ENCODE measurements at places on chromosomes 1 and 21.

- no peak for DNase-seq
Observed at GRCh38 chr1:98177751-98178150, 256.9 kb upstream of the DPYD start.

DNA sequence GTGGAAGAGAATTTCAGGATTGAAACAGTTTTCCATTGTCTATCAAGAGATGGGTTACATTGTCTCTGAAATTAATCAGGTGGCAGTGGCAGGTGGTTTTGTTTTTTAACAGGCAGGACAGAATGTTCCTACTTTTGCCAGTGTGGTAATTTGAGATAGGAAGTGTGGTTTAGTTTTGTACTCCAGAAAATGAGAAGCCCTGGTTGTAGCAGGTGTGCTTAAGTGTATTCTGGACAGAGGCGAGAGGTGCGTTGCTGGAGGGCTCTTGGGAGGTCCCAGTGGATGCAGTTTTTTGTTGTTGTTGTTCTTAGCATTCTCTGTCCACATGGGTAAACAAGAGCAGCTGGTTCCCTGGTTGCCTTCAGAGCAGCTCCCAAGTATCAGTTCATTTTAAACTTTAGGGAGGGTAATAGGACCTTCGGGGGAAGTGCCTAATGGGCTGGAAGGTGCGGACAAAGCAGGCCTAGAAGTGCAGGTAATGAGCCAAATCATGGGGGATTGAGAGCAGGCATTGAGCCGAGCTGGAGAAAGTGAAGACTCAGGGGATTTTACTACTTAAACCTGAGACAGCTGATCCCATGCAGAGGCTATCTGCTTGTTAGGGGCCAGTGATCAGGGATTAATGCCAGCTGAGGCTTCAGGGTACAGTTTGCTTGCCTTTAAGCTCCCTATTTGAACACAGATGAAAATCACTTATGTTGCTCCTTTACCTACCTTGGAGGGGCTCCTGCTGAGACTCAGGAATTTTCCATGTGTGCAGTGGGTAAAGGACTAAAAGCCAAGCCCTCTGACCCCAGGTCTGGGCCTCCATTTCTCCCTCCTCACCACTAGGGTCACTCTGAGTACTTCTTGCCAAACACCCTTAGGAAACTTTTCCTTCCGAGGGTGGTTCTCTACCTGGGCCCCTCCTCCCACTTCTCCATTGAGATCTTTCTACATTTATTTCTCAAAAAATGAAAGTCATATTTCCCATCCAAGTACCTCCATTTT is 6.1 kb downstream of the PFKFB2 start:
- no peak for DNase-seq

DNA sequence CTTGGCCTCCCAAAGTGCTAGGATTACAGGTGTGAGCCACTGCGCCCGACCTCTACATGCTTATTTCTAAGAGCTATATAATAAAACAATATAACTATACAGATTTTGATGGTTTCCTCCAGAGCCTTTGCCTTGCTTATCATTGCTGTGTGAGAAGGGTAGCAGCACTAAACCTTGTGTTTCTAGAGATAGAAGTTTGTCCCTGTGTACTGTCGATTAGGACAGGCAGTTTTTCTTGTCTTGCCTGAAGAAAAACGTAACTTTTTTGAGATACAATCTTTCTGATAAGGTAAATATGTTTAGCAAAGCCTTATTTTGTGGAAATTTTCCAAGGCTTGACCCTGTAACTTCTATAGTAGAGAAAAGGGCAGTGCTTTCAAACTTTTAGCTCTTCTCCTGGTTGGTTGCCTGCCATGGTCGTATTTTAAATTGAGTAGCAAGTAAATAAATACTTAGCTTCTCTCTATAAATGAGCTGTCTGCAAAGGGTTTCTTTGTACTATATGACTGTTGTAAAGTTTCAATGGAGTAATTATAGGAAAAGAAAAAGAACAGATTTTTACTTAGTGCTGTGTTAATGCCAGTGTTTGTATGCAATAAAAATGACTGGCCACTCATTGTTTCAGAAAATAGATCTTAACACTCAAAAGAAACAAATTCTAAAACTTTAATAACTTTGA is 86.4 kb upstream of the CACYBP start:
- no peak for DNase-seq

DNA sequence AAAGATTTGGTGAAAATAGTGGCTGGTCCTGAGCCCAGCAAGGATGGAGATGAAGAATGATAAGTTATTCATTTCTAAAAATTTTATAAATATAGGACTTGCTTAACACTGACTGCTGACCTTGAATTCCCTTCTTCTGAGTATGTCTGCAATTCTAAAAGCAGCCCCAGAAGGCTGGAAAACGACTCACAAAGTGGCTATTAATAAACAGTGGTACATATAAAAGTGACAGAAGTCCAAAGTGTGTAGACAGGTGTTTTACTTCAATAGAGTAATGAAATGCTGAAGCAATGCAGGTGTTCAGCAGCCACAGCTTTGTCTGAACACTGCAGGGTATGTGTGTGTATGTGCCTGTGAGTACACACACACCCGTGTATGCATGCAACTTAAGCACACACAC is 219.0 kb upstream of the NRIP1 start:
- no peak for DNase-seq

GRCh38 chr1:233440951-233441401 is 113.5 kb downstream of the MAP3K21 start:
- DNase-seq: no peak

DNA sequence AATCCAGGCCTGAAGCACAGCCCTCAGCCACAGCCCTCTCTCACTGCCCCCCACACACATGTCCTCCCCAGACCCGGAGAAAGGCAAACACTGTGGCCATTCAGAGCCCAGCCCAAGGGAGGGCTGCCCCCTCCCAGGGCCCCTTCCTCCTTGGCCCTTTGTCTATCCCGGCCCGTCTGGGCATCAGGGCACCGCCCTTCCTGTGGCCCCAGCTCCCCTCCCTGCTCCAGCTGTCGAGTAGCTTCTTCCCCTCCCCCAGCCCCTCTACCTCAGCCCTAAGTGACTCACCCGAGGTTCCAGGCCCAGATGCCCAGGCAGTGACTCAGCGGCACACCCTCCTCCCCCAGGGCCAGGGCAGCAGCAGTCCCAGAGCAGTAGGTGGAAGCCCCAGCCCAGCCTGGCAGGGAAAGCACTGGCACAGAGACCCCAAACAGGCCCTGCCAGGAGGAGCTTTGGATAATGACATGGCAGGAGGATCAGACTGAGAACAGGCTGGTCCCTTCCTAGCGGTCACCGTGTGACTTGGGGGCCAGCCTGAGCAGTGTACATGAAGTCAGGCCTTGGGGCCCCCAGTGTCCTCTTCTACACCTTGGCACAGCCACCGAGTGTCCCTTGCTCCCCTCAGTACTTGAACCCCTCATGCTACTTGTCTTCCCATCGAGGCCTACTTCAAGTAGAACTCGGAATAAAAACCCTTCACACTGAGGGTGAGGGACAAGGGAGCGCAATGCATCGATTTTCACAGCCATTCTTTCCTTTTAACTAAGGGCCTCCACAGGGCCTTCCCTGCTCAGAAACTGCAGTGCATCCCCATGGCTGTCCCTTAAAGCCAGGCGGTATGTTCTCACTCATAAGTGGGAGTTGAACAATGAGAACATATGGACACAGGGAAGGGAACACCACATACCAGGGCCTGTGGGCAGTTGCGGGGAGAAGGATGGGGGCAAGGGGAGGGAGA is 1.0 kb upstream of the S100A2 start:
- DNase-seq: peak; percentile 94

DNA sequence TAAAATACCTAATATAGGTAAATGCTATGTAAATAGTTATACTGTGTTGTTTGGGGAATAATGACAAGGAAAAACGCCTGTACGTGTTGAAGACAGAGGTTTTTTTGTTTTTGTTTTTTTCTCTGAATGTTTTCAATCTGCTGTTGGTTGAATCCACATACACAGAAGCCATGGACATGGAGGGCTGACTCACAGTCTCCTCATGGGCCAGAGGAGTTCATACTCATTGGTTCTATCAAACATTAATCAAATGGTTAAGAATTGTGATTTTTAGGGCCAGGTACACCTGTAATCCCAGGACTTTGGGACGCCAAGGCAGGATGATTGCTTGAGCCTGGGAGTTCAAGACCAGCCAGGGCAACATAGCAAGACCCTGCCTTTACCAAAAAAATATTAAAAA is 20.5 kb downstream of the MIER1 start:
- no peak for DNase-seq

DNA sequence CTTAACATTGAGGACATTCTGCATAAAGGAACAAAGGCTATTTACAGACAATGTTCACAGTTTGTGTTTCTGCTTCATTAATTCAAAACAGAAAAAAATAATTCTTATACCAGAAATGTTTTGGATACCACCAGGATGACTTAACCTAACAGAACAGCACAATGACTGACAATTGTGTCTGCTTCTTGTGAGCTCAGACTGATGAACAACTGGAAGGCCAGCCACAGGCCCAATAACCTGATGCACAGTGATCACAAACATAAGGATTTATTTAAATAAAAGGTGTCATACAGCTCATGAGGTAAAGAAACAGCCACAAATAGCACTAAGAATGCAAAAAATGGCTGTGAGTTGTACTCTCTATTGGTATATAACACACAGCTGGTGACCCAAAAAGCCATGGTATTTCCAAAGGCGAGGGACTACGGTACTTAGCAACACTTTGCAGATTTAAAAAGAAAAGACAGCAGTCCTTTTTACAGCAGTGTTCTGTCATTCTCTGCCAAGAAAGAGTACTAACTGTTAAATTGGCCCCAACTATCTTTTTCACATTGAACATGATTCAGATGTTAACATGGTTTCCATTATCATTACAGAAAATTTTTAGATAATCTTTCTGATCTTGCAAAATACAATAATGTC is 32.1 kb upstream of the DDAH1 start:
- DNase-seq: no peak

All from stimulated activated CD4-positive, alpha-beta T cell treated with anti-CD3 and anti-CD28 coated beads, Interleukin-1b, Interleukin-23, amount 100 ng/mL, for 48 hours (primary cell).